Heart left ventricle (tissue), 16 donors: ENCODE measurements at places on chromosomes 13 and 19. TPM values are rescaled to one million over a fixed set of nuclear protein-coding genes. Genes with fewer than 3 reads are reported as not detected.
A peak's percentile ranks its signal among the peaks of the same experiment; 100 is the strongest.

The CCDC8 gene
- total RNA-seq: 13.6 TPM

The ERICH4 gene
- total RNA-seq: not detected

The MYH14 gene
- total RNA-seq: 69.8 TPM

The ZNF497 gene
- 0.27 TPM for total RNA-seq

The EXOC3L2 gene
- total RNA-seq: 0.85 TPM

The FAM216B gene
- 0.07 TPM for total RNA-seq

The KLF1 gene
- not detected for total RNA-seq

The ZNF560 gene
- total RNA-seq: not detected

The KLC3 gene
- not detected for total RNA-seq

The KLK7 gene
- 4.1 TPM for total RNA-seq

The TSSK6 gene
- total RNA-seq: 0.28 TPM

The NLRP9 gene
- not detected for total RNA-seq

GRCh38 chr19:47643281-47643680 lies 34.3 kb downstream of the BICRA start:
- DNase-seq: no peak

DNA sequence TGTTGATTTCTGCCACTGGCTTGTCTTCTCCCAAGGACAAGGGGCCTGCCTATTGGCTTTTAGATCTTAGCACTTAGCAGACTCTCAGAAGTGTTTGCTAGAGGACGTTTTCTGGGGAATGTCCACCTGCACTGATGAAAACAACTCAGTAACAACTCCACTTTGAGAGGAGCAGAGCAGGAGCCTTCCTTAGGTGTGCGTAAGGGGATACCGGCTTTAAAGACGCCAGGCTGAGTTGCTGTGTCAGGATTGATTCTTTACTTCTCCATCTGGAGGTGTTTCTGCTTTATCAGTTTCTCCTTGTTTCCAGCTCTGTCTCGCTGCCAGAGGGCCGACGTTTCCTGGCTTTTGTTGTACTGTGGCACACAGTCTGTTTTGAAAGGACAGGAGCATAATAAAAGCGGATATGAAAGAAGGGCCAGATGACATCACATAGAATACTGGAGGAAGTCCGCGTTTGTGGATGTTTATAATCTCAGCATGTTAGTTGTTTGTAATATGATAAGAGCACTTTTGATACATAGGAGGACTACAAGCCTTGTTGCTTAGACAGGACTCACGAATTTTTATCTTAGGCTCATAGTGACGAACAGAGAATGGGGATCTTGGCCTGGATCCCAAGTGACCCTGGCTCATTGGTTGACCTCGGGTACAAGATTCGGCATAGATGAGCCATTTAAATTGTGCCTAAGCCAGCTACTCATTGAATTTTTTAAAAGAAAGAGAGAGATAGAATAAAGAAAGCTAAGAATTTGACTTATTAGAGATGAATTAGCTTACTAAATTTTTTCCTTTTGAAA lies 34.6 kb downstream of the COL4A2 start:
- DNase-seq: no peak

DNA sequence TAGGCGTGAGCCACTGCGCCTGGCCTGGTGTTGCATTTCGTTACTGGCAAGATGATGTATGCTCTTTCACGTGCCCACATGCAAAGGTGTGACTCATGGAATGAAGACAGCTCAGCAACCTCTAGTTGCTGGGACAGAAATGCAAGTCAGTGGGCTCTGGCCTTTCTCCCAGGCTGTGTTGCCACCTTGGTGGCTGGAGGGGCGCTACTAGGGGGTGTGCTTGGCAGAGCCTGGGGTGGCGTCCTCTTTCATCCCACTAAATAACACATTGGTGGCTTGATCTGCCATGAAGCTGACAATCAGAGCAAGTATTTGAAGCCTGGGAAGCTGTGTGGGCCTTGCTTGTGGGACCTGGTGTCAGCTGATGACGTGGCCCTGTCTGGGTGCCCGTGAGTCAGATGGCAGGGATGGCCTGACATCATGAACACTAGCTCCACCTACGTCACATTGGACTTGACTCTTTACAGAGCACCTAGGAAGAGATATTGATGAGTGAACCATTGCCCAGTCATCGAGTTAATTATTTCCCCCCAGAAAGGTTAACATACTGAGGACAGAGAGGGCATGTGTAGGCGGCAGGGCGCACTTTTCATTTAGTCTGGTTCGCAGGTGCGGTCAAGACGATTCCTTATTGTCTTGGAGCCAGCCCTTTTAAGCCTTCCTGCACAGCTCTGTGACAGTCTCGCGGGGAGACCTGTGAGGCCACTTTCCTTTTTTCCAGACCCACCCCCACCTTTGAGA lies 154.2 kb downstream of the TM9SF2 start:
- DNase-seq: no peak

- DNase-seq: no peak
Observed at GRCh38 chr13:42039457-42039945, 8.9 kb upstream of the DGKH start.

DNA sequence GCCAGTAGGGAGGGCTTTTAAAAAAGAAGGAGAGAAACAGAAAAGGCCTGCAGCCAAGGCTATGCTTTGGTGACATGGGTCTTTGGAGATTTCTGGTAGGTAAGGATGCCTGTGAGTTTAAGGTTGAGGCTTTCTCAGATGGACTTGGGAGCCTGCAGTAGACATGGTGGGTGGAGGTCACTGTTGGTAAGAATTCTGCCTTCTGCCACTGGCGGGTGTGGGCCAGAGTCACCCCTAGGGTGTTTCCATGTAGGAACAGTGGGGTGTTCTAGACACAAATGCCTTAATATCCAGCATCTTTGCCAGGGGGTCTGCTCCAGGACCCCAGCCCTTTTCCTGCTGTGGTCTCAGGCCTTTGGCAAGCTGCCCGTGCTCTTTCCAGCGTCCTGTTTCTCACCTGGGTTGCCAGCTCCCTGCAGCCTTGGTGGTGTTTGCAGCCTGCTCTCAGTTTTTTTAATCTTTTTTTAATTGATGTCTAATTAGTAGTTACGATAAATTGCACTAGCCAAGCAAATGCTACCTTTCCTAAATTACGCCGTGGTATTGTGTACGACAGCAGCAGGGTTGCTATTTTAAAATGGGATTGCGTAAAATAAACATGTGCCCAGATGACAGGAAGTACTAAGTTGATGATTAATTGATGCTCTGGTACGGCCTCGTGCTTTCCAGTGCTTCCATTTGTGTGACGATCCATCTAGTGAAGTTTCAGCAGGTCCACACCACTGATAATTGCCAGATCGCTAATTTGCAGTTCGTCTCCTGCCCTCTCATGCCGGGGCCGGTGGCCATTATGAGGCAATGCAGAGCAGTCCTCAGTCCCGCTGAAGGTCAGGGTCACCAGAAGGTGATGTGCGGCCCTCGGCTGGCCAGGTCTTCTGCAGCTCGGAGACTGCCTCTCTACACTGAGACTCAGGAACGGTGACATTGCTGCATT lies 35.3 kb upstream of the NPAS1 start:
- DNase-seq: peak; percentile 73

DNA sequence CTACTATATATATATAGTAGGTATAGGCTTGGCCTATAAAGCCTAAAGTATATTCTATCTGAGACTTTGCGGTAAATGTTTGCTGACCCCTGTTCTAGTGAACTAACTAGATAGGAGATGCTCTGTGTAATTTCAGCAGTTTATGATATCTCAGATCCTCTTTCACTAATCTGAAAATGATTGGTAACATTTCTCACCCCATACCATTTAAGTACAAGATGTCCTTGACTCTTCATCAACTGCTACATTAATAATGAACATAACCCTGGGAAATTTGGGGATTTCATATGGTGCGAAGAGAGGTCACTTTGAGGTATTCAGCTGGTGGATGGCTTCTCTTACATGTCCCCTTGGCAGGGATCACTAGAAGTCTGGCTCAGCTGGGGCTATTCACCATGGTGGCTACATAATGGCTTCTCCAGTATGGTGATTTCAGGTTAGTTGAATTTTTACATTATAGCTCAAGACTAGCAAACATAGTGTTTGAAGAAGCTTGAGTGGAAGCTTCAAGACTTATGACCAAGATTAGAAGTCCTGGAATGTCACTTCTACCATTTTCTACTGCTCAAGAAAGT lies 103.6 kb upstream of the MYCBP2 start:
- DNase-seq: no peak

GRCh38 chr13:30196025-30196424 lies 111.3 kb downstream of the KATNAL1 start:
- no peak for DNase-seq

GRCh38 chr19:47404334-47405196 lies 14.8 kb downstream of the MEIS3 start:
- DNase-seq: no peak

- no peak for DNase-seq
Observed at GRCh38 chr13:59086147-59086546, 1077.6 kb downstream of the DIAPH3 start.

GRCh38 chr13:73782450-73783449 lies 351.5 kb downstream of the KLF12 start:
- no peak for DNase-seq

DNA sequence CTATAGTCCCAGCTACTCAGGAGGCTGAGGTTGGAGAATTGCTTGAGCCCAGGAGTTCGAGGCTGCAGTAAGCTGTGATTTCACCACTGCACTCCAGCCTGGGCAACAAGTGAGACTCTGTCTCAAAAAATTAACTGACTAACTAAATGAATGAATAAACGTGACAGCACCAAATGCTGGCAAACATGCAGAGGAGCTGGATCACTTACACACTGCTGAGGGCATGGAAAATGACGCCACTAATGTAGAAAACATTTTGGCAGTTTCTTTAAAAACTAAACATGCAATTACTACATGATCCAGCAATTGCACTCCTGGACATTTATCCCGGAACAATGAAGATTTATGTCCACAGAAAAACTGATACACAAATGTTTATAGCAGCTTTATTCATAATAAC lies 31.3 kb upstream of the GTF3A start:
- DNase-seq: no peak

- no peak for DNase-seq
Observed at GRCh38 chr13:35598233-35598632, 121.7 kb upstream of the MAB21L1 start.

- no peak for DNase-seq
Observed at GRCh38 chr13:97003071-97003470, 8.8 kb upstream of the OXGR1 start.

DNA sequence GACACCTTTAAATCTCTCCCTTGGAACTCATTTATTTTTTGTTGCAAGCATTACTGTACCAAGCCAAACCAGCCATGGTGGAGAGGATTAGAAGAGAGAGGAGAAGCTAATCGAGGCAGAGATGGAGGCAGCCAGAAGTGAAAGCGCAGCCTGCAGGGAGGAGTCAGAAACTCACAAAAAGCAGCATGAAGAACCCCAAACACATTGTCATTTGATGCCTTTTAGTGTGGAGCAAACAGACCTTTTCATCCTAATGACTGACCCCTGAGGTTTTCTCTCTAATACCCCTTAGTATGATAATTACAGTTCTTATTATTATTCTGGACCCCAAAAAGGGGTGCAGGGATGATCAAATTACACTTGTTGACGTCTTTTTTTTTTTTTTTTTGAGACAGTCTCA lies 62.5 kb downstream of the TNFRSF19 start:
- no peak for DNase-seq

DNA sequence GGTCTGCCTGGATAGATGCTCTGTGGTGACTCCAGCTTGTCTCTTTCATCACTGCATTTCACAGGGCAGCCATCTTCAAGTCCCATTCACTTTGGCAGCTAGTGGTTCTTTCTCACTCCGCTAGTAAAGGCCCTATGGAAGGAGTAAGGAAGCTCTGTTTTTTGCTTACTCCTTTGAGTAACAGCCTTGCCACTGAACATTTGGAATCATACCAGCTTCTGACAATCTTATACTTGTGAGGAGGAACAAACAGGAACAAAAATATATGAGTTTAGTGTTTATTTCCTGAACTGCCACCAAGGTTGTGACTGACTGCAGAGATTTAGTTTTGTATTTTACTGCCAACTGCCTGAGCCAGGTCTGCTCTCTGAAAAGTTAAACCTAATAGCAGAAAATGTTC lies 38.7 kb downstream of the KCTD4 start:
- DNase-seq: no peak

DNA sequence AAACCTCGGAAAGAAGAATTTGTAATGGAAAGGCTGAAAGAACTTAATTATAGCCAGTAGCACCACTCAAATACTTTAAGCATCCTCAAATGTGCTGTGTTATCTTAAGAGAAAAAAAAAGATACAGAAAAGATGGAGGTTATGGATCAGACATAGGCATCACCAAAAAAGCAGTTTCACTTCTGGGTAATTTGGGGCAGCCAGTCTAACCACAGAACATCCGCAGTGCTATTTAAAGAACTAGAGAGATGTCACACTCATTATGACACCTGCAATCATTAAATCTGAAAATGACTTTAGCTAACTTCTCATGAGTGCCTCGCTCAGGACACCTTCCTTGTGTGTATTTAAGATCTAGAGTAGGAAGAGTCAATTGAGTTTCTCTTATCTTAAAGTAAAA lies 211.8 kb downstream of the RBM26 start:
- DNase-seq: no peak

- DNase-seq: peak; percentile 15
Observed at GRCh38 chr13:101875717-101876393, 423.4 kb downstream of the ITGBL1 start.

- DNase-seq: no peak
Observed at GRCh38 chr13:30125422-30126073, 181.8 kb downstream of the KATNAL1 start.

GRCh38 chr13:32019612-32020233 lies 11.9 kb upstream of the FRY start:
- no peak for DNase-seq

- peak; percentile 35 for DNase-seq
Observed at GRCh38 chr19:17448131-17448967, at the start of gene TMEM221. Gene TMEM221 (minus strand): TSS chr19:17448668. CDS start chr19:17448462, 206 bp downstream.

- DNase-seq: no peak
Observed at GRCh38 chr19:29482855-29483640, 42.7 kb upstream of the VSTM2B start.

DNA sequence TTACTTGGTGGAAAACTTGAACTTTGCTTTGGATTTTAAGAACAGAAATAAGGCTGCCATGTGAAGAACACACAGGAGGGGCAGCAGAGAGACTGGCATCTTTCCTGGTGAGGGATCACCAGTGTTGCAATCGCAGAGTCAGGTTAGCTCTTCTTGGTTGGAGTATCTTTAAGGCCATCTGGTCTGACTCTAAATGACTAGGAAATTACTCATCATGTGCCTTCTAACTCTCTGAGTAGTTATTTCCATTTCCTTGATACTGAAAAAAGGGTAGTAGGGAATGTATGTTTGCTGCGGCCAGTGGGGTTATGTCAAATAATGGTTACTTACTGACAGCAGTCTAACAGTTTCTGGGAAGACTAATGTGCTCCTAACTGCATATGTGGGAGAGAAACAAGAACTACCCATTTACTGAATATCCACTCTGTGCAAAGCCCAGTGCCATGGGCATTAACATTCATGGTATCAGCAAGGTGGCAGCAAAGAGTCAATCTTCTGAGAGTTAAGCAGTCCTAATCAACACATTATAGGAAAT lies 122.1 kb downstream of the COG6 start:
- no peak for DNase-seq

DNA sequence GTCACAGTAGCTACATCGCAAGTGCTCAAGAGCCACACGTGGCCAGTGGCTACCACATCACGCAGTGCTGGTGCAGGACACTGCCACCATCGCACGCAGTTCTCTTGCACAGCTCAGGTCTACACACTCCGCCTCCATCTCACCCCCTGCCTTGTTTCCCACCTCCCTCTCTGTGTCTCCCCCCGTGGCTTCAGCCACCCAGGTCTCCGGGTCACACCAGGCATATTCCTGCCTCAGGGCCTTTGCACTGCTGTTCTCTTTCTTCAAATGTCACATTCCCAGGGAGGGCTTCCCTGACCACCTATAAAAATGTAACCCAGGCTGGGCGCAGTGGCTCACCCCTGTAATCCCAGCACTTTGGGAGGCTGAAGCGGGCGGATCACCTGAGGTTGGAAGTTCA lies 10.6 kb downstream of the CCDC8 start:
- no peak for DNase-seq

- DNase-seq: no peak
Observed at GRCh38 chr13:111897178-111897845, 169.6 kb upstream of the SOX1 start.
